ENCODE measurements at places on chromosomes 4 and X. TPM values are rescaled to one million over a fixed set of nuclear protein-coding genes. Genes with fewer than 3 reads are reported as not detected.

The SAP30 gene
- 39.0 TPM for total RNA-seq

The ITM2A gene
- total RNA-seq, result not detected

The MTCP1 gene
- total RNA-seq, result 2.0 TPM

The CT45A5 gene
- not detected for total RNA-seq

The CDKL2 gene
- 0.78 TPM for total RNA-seq

The CFP gene
- 0.66 TPM for total RNA-seq

The CSAG2 gene
- not detected for total RNA-seq

The LIMCH1 gene
- 37.4 TPM for total RNA-seq

The CFAP47 gene
- not detected for total RNA-seq

The CDX4 gene
- not detected for total RNA-seq

The TMEM47 gene
- total RNA-seq, result 46.1 TPM

The UGT2B17 gene
- total RNA-seq, result not detected

The SMIM31 gene
- total RNA-seq, result not detected

The LPAR4 gene
- total RNA-seq, result 2.4 TPM

The C1QTNF7 gene
- not detected for total RNA-seq

The ARMCX2 gene
- total RNA-seq, result 6.9 TPM

The WAS gene
- total RNA-seq, result not detected

The CCSER1 gene
- not detected for total RNA-seq

The BEND2 gene
- not detected for total RNA-seq

The AKAP14 gene
- total RNA-seq, result not detected

The MAGEA12 gene
- total RNA-seq, result not detected

The AMMECR1 gene
- 12.7 TPM for total RNA-seq

The KLHL2 gene
- total RNA-seq, result 54.6 TPM

The CT47B1 gene
- total RNA-seq, result not detected

The ARMCX5 gene
- total RNA-seq, result 19.0 TPM

The AMTN gene
- total RNA-seq, result not detected

The CXorf49 gene
- not detected for total RNA-seq

The HERC5 gene
- 4.9 TPM for total RNA-seq

Measured in SJSA1 (cell line).